Left ventricle myocardium inferior (tissue), 1 donor: ENCODE measurements at places on chromosomes 3 and 15.
A peak's percentile ranks its signal among the peaks of the same experiment; 100 is the strongest.

DNA sequence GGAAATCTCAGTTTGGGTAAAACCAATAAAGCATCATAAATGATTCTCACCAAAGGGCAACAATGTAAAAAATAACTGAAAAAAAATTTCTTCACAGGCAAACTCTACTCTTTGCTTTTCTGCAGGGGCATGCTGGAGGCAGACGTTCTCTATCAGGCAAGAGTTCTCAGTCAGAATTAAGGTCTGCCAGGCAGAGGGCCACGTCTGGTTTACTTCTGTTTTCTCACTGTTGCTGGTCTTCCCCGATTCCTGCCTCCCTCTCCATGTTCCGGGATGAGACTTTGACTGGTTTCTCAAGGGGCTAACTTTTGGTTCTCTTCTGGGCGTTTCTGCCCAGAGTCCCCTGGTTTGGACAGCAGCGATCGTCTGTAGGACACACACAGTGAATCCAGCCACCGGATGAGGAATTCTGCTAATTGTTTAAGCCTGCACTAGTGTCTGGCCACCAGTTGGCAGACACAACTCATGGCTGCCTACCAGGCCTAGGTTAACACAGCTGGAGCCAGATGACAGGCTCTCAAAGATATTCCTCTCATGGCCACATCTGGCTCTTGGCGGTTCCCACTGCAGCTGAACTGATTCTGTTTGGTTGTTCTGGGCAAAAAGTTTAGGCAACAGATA is 273.1 kb downstream of the FOXP1 start:
- DNase-seq = peak; percentile 53

DNA sequence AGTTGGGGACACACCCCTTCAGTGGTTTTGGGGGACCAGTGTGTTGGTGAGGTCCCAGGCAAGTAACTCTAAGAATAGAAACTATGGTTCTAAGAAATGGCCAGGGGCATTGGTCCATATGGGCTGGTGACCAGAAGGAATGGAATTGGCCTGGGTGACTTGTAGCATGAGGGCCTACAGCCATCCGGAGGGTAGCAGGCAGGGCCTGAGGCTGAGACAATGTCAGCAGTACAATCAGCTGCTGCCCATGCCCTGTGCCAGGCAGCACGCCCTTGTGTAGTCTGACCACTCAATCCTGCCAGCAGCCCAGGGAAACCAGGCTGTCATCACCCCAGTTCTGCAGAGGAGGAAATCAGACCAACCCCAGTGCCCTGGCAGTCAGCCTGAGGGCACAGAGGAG is 100.6 kb downstream of the DNAJB8 start:
- DNase-seq = peak; percentile 80

- no peak for DNase-seq
Measured at GRCh38 chr3:128269796-128270195, 116.5 kb downstream of the EEFSEC start.

GRCh38 chr15:101250873-101251829 is 697 bp downstream of the CHSY1 start:
- DNase-seq = no peak

DNA sequence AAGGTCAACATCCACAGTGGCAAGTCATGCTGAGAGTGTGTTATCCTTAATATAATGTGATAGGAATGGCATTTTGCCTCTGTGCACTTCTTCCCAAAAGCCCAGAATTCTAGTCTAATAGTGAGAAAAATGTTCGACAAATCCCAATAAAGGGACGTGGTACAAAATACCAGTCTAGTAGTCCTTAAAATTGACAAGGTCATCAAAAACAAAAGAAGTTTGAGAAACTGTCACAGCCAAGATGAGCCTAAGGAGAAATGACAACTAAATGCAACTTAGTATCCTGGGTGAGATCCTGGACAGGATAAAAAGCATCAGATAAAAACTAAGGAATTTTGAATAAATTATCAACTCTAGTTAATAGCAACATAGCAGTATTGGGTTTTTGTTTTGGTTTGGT is 14.4 kb upstream of the ATP13A4 start:
- DNase-seq = no peak

DNA sequence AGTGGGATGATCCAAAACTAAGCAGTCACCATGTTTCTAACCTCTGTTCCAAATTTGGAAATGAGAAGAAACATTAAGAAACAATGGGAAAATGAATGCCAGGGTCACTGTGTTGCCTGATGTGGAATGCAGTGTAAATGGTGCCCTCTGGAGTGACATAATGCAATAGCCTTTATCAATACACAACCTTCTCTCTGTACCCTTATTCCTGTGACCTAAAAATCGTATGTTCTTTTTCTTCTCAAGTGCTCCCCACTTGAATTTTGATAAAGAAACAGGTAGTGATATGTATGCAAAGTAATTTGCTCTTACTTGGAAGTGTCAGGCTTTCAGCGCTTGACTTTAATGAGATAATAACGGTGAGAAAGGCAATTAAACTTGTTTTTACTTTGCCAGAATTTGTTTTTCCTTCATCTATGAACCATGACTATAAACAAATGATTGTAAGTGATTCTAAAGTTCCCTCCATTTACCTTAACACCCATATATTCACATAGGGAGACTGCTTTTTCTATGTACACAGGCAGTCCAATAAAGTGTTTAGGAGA is 145.8 kb upstream of the THRB start:
- no peak for DNase-seq

- DNase-seq = no peak
Measured at GRCh38 chr3:9399337-9399703, 1.9 kb downstream of the SETD5 start.

DNA sequence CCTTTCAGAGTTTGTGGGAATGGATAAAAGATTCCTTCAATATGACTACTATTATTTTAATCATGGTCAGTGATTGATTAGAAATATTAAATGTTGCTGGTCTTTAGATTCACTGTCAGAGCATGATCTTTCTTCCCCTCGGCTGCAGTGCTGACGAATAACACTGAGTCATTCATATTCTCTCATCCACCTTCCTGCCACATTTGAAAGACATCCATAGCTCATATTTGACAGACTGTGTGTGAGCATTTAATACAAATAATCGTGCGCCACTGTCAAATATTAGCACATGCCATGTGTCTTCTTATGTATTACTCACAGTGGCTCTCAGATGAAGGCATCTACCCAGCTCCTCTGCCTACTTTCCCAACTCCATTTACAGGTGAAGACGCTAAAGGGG is 476.5 kb upstream of the TPRG1 start:
- DNase-seq = no peak

DNA sequence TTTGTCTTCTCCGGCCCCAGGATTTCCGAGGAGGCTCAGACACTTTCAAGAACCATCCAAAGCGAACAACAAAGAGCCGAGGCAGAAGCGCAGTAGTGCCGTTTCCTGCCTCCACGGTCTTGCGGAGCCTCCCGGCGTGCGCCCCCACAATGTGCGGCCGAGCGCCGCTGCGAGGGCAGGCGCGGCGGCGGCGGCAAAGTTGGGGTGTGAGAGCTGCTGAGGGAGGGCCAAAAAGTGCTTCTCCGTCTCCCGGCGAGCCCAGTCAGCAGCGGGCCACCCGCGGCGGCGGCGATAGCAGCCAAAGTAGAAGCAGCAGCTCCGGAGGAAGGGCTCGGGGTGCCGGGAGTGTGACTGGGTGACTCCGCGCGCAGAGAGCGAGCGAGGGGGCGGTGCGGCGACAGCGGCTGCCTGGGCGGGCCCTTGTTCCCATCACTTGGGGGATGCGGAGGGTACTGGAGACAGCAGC is 749.1 kb downstream of the ROBO1 start:
- peak; percentile 56 for DNase-seq

DNA sequence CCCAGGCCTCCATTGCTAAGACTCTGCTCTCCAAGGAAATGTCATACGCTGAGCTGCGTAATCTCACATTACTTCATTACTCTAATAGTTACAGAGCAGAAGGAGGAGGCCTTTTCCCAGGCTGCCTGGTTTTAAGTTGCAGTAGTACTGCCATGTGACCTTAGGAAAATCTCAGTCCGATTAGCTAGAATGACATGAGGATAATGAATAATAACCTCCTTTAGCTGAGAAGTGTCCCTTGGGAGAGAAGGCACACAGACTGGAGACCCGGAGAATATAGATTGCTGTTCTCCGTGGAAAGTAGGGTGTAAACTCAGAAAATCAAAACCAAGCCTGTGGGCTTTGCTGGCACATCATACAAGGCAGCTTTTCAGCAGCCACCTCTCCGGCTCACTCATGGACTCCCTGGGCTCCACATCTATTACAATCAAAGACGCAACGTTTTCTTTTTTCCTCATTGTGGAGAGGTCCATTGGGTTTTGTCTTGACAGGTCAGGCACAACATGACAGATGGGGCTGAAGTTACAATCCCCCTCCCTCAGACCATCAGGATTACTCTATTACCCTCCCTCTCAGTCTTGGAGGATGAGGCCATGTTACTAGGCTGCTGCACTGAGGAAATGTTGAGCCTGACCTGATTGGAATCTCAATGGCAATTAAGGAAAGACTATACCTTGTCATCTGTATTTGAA is 134.8 kb upstream of the MB21D2 start:
- DNase-seq = no peak

GRCh38 chr3:119395923-119396358 is 67.5 kb downstream of the TMEM39A start:
- no peak for DNase-seq

- no peak for DNase-seq
Measured at GRCh38 chr3:58728723-58729122, 62.1 kb upstream of the FAM3D start.

- no peak for DNase-seq
Measured at GRCh38 chr15:53470743-53471142, 288.7 kb downstream of the WDR72 start.

- no peak for DNase-seq
Measured at GRCh38 chr3:41193794-41194539, 5.3 kb upstream of the CTNNB1 start.
